Fibroblast of skin of scalp (primary cell): ENCODE measurements at places on chromosomes 1 and 21.

DNA sequence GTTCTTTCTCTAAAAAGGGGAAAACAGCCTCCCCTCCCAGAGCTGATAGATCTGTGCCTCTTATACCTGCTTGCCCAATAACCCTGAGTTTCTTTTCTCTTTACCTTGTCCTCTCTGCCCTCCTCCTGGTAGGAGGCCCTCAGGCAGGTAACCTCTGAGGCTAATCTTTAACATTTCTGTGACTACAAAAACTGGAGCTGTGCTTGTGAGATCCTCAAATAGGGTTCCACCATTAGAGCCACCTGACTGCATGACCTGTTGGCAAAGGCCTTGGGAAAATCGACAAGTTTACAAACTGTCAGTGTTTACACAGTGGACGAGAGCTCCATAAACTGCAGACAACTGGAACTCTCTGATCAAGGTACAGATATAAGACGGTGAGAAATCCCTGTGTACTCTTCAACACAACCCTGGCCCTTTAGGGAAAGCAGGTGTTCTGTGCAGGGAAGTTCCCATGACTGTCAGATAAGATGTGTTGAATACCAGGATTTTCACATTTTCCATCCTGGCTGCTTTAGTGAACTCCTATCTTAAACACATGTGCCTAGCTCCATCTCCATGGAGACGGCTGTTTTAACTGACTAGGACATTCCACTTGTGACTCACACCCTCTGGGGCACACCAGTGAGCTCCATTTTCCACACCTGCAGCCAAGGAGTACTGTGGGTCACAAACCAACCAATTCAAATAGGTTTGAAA is 38.3 kb downstream of the ECE1 start:
- DNase-seq, result peak; percentile 73

DNA sequence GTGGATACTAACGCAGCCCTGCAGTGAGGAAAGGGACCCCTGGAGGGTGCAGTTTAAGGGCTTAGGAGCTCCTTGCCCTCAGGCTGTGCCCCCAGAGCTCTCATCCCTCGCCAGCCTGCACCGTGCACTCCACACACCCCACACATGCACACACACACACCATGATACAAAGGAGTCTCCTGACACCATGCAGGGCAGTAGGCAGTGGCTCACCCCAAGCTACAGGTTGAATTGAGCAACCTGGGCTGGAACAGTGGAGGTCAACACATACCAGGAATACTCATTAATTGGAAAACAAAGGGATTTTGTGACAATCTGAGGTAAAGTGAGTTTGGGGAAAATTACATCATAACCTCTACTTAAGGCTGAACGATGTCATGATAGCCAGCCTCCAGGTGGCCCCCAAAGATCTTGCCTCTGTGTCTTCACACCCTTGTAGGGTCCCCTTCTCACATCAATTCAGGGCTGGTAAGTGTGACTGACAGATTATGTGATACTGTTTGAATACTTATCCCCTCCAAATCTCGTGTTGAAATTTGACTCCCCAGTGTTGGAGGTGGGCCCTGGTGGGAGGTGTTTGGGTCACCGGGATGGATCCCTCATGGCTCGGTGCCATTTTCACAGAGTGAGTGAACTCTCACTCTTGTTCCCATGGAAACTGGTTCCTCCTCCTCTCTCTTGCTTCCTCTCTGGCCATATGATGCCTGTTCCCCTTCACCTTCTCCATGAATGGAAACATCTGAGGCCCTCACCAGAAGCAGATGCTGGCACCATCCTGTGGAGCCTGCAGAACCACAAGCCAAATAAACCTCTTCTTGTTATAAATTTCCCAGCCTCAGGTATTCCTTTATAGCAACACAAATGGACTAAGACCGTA is 111.0 kb upstream of the RAB4A start:
- no peak for DNase-seq

DNA sequence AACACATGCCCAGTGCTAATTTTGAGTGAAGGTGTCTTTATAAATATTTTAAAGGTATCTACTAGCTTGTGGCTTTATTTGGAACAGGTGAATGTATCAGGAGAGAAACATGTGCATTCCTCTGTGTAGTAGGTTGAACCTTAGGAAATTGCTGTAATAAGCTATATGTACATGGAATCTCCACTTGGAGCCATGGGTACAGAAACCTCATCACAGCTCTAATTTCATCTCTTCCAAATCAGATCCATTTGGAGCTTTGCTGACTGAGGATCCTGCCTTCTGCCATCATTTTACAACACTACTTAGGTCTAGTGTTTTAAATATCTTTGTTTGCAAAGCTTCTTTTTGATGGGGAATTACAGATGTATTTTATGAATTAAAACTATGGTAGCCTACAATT is 2.1 kb downstream of the KCNK2 start:
- no peak for DNase-seq

- peak; percentile 67 for DNase-seq
Measured at GRCh38 chr1:151165281-151165737, 393 bp downstream of the LYSMD1 start.

DNA sequence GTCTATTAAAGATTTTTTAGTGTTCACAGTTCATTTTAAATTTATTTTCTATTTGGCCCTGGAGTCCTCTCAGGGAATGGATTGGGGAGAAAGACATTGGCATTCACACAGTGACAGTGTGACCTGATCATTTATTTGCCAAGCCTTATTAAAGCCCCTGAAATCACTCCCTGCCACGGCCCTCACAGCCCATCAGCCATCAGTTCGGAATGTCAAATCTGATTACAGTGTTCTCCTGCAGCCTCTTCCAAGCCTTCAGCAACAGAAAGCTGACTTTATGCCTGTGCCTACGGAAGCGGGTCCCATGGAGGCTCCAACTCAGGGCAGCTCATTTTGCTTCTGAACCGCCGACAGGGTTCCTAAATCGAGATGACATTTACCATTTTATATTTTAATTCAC is 451.2 kb downstream of the DSCAM start:
- DNase-seq, result no peak

GRCh38 chr1:164846731-164847691 is 288.0 kb downstream of the PBX1 start:
- DNase-seq, result no peak

DNA sequence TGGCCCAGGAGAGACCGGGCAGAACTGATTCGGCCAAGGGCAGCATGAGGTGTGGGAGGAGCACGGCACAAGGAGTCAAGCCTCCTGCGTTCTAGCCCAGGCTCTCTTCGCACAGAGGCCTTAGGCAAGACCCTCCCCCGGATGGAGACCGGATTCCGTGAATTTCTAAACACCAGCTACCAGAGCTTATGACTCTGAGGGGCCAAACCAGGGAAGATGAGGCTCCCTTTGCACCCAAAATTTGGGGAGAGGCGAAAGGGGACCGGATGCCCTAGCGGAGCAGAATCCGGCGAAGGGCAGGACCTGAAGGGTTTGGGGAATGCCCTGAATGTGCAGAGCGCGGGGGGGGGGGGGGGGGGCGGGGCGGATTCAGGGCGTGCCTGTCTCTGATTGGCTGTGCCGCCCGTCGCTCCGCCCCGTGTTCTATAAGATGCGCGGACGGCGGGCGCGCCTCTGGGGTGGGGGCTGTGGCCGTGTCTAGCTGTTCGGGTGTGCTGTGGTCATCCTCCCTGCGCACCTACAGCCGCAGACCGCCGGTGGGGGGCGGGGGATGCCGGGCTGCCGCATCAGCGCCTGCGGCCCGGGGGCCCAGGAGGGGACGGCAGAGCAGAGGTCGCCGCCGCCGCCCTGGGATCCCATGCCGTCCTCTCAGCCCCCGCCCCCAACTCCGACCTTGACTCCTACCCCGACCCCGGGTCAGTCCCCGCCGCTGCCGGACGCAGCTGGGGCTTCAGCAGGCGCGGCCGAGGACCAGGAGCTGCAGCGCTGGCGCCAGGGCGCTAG is at the start of gene TRNP1:
TSS of gene TRNP1 (plus strand) at position 456 of the 783 bp plus-strand sequence. CDS start at position 551, 95 bp downstream.
- peak; percentile 78 for DNase-seq
